ENCODE measurements at places on chromosomes 16 and 17.

DNA sequence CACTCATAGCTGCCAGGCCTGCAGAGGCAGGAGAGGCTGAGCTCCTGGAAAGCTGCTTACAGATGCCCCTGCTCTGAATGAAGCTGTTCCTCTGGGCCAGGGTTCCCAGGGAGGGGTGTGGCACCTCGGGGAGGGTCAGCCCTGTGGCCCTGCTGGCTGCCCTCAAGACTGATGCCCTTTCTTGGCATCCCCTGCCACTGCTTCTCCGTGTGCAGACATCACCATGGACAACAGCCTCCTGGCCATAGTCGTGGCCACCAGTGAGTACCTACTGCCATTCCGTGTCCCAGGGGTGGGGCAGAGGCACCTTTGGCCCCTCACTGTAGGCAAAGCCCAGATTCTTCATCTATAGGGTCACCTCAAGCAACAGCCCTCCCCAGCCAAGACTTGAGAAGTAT, 8.9 kb downstream of the MRPL27 start:
- DNase-seq = no peak

GRCh38 chr16:3608069-3608468, 3.3 kb downstream of the SLX4 start:
- DNase-seq = no peak

- no peak for DNase-seq
Observed at GRCh38 chr16:79562166-79562823, 38.2 kb downstream of the MAF start.

DNA sequence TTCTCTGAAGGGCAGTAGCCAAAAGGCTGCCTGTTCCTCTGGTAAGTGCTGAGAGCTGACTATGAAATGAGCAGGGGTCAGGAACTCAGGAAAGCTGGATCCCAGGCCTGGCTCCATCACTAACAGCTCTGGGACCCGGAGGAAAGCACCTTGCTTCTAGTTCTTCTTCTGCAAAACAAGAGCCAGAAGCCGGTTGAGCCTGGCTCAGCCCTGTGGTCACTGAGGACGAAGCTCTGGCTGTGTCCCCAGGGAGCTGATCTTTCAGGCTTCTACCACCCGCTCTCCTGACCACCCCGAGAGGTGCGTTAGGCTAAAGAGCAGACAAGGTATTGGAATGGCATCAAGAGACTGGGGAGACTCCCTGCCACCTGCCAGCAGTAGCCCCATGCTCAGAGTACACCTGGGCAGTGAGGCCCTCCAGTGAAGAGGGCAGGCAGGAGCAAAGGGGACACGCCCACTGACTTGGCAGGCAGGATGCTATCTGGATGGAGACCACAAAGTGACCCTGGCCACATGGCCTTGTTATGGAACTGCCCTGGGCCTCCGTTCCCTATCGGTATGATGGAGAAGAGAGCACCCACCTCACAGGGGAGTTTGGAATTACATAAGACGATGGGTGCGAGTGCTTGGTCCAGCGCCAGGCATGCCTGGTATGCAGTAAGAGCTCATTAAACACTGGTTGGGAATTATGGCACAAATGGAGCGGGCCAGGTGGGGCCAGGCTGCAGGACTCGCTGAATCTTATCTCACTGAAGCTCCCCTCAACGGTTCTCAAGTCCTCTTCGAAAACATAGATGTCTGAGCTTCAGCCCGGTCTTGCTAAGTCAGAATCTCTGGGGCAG, 61.4 kb downstream of the COG7 start:
- no peak for DNase-seq

GRCh38 chr17:49952209-49952911, 16.6 kb upstream of the DLX4 start:
- peak; percentile 85 for DNase-seq

- DNase-seq = peak; percentile 59
Observed at GRCh38 chr16:58343562-58343961, 48.7 kb upstream of the GINS3 start.

DNA sequence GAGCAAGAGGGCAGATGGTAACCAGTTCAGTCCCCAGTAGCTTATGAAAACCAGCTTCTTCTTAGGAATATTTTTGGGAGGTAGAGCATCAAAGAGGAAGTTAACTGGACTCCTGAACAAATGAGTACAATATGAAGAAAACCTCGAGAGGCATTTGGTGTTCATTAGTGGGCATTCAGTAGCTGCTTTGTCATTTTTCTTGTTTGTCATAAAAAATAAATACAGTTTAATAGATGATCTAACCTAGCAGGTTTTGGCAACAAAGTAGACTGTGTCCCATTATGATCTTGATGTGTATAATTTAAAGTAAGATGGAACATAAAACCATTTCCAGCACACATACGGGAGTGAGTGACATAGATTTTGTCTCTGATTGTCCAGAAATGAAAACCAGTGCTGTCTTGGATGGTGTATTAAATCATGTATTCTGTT, 173.1 kb downstream of the HS3ST3A1 start:
- no peak for DNase-seq

- no peak for DNase-seq
Observed at GRCh38 chr17:45791935-45792334, 7.8 kb downstream of the CRHR1 start.

GRCh38 chr16:56190048-56190676, 1.1 kb upstream of the GNAO1 start:
- no peak for DNase-seq

DNA sequence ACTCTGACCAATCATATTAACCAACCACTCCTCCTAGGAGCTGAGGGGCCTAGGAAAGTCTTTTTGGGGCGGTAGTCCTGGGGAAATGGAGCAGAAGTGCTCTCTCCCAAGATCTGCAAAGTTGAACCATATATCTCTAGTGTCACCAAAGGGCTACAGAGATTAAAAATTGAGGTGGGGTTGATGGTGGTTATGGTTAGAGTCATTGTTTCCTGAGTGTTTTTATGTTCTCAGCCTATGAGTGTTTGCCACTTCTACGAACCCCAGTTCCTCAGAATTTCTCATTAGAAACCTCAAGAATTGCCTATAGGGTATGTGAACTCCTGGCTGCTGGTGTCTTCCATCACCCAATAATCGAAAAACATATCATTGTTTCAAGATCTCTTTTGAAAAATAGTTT, 217.8 kb downstream of the CDRT15L2 start:
- DNase-seq = no peak

DNA sequence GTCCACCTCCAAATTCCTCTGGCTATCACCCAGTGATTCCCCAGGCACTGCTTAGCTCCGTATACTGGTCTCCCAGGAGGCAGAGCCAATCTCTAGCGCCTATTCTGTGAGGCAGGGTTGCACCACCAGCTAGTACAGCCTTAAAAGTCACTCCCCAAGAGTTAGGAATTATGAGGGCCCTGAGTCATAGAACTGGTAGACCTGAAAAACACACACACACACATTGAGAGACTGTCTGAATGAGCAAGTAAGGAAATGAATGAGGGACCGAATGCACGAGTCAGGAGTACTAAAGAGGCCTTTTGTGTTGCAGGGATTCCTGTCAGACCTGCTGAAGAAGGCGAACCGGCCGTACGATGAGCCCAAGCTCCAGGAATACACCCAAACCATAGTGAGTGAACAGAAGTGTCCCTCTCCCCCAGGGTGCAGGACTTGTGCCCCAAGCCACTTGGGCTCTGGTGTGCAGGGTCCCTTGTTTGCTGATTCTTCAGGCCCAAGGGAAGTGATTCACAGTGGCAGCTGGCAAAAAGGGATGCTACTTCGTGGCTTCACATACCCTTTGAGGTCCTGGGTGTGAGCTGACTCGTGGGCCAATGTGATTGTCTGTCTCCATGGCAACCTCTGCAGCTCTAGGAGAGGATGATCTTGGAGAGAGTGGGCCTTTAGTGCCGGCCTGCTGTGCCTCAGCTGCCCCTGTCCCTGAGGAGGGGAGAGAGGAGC, 24.7 kb downstream of the CALB2 start:
- DNase-seq = no peak

GRCh38 chr16:86224126-86224525, 286.2 kb upstream of the FOXF1 start:
- no peak for DNase-seq

DNA sequence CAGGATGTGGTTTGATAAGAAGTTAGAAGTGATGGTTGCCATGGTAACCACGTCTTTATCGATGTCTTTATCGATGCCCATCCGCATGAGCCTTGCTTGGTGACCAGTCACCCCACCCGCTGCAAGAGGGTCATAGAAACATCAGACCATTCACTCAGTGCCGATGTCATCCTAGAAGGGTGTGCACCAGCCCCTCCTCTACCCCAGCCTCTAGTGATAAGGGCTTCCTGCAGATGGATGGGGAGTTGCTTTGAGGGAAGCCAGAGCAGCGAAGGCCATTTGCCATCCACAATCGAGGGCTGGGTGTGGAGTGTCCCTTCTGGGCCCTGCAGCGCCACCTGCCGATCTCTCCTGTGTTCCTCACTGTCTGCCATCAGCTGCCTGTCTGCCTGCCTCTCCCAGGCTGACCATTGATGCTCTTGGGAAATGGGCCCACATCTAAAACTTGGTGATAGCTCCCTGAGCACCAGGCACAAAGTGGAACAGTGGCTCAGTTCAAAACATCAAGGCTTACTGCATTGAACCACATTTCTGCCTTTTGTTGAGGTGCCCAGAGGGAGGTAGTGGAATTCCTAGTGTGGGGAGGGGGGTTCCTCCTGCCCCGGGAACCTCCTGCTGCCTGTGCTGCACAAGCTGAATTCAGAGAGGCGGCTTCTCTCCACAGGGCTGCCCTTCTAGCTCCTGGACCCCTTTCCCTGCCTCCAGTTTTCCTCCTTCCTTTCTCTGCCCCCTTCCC, 8.9 kb downstream of the CALB2 start:
- peak; percentile 51 for DNase-seq

DNA sequence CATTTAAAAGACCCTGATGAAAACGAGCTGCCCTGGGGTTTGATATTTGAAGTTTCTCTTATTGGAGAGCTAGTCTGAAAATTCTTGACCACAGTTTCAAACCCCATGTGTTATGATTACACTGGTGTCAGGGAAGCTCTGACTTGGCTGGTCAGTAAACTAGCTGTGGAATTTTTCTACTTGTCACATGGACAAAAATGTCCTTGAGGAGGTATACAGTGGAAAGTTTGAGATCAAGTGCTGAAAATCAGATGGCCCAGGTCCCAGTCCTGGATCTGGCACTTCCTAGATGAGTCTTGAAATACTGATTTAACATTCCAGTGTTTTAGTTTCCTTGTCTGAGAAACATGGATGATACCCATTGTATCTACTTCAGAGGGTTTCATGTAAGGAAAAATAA, 30.7 kb upstream of the SOX9 start:
- no peak for DNase-seq

DNA sequence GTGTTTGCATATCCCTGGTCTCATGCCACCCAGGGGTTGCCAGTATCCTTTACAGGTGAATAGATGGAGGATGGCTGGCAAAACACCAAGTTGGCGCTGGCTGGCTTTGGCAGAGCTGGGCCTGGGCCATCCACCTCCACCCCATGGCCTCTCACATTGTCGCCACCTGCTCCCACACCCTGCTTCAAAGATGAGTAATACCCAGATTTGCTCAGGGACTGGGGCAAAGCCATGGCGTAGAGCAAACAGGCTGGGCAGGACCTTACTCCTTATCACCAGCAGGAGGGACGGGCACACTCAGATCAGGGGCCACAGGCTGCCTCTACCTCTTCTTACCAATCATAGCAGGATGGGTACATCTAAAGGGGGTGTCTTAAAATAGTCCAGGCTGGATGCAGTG, 24.3 kb downstream of the PLA2G10 start:
- no peak for DNase-seq

DNA sequence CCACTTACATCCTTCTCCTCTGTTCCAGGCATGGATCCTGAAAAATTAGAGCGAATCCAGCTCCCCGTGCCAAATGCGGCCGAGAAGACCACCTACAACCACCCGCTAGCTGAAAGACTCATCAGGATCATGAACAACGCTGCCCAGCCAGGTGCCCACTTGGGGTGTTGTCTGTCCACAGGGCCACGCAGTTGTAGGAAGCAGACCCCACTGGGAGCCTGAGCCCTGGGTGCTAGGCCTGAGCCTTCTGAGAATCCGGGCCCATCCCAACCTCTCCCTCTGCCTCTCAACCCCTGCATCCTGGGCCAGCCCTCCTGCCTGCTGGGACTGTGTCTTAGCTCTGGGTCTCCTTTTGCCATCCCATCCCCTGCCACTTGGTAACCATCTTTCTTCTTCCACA, 95.4 kb downstream of the CLEC16A start:
- no peak for DNase-seq

GRCh38 chr16:3038256-3038655, 1.5 kb upstream of the BICDL2 start:
- no peak for DNase-seq

DNA sequence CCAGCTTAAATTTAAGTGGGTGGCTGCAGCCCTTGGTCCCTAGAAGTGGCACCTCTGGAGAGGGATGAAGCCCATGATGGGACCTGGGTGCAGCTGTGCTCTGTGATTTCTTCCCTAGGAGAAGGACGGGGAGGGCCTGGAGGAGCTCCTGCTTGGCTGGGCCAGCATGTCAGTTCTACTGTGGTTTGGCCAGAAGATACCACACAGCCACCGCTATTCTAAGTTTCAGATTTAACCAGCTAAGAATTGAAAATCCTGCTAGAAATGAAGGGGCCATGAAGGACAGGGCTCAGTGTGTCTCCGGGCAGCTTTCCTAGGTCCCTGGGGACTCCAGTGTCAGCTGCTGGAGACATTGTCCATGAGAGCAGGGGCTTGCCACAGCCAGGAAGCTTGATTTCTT, 9.7 kb downstream of the RAP1GAP2 start:
- DNase-seq = no peak

DNA sequence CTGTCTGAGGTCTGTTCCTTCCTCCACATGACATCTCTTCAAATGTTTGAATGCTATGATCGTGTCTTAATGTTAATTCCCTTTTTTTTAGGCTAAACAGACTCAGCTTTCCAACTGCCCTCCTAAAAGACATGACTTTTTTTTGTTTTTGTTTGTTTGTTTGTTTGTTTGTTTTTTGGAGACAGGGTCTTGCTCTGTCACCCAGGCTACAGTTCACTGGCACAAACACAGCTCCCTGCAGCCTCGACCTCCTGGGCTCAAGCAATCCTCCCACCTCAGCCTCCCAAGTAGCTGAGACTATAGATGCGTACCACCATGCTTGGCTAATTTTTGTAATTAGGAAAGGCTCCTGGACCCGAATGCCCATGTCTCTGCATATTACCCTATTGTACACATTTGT, 176.5 kb downstream of the ABCA8 start:
- DNase-seq = peak; percentile 9

GRCh38 chr16:79484237-79484636, 116.3 kb downstream of the MAF start:
- DNase-seq = no peak

DNA sequence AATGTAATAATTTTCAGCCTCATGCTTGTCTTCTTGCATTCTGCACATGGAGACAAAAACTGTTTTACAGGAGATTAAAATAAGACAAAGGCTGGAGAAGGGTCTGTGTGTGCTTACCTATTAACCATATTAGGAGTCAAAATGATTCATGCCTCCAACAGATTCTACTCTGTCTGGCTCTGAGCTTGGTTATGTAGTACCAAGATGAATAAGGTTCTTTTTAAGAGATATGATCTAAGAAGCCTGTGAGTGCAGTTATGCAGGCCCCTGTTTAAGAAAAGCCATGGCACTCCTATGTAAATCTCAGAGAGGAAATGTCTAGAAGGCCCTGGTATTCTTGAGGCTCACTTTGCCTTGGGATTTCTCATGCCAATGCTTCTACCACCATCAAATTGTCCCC, 486.6 kb upstream of the CDH11 start:
- DNase-seq = no peak
